ENCODE measurements at places on chromosomes 2 and 18.

DNA sequence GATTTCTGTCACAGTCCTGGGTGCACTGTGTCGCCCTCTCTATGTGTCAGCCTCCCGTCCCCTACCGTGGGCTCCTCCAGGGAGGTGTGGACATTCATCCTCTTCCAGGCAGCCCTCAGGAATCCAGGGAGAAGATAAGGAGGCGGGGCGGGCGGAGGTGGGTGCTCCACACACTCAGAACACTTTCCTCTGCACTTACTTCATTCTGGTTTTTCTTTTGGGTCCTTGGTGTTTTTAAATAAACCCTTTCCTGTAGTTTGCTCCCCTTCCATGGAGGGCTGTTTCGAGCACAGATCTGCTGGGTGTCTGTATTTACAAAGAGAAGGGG, 183.9 kb downstream of the FAM210A start:
- no peak for DNase-seq

DNA sequence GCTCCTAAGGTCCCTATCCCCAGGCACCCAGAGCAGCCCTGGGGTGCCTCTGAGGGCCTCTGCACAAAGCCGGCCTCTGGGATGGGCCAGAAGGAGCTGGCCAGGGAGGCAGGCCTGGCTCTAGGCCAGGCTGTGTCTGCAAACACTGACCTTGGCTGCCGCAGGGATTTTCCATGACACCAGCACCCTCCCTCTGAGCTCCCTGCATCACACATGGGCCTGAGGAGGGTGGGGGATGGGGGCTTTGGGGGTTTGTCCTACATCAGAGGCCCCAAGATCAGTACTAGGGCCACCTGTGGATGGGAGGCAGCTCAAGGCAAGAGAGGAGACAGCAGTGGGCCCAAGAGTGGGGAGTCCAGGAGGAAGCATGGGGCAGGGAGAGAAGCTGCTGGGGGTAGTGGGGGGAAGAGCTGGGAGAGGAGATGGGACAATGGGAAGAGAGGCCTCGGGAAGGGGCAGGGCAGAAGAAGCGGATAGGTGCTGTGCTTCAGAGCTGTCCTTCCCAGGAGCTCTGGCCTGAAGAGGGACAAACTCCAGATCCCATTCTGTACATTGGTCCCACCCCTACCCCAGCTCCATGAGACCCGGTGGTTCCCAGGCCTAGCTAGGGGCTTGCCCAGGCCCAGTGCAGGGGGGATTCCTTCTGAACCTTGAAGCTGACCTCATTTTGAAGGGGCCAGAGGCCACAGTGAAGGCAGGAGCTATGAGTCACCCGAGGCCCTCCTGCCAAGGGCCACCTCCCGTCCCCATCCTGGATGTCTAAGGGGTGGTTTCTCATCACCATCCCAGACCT, 28.0 kb downstream of the KCNK3 start:
- no peak for DNase-seq

DNA sequence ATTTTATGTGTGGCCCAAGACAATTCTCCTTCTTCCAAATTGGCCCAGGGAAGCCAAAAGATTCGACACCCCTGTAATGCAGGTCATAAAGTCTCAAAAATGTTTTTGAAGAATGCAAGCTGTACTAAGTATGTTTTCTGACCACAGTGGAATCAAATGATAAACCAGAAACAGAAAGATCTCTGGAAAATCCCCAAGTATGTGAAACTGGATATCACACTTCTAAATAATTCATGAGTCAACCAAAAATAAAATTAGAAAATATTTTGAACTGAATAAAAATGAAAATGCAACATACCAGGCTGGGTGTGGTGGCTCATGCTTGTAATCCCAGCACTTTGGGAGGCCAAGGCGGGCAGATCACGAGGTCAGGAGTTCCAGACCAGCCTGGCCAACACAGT, 34.1 kb upstream of the UBE2F start:
- no peak for DNase-seq

- no peak for DNase-seq
Observed at GRCh38 chr2:36337354-36337753, 18.2 kb upstream of the CRIM1 start.

GRCh38 chr18:4638680-4639079, 183.6 kb upstream of the DLGAP1 start:
- DNase-seq, result no peak

DNA sequence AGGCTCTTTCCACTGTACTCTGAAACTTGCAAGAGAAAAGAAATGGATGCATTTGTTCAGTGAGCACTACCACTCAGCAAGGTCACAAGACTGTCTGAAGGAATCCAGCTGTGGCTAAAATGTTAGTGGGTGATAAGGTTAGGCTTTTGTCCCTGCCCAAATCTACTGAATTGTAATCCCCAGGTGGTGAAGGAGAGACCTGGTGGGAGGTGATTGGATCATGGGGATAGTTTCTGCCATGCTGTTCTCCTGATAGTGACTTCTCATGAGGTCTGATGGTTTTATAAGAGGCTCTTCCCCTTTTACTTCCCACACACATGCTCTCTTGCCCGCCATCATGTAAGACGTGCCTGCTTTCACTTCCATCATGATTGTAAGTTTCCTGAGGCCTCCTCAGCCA, 68.2 kb downstream of the ZNF385B start:
- DNase-seq, result no peak

DNA sequence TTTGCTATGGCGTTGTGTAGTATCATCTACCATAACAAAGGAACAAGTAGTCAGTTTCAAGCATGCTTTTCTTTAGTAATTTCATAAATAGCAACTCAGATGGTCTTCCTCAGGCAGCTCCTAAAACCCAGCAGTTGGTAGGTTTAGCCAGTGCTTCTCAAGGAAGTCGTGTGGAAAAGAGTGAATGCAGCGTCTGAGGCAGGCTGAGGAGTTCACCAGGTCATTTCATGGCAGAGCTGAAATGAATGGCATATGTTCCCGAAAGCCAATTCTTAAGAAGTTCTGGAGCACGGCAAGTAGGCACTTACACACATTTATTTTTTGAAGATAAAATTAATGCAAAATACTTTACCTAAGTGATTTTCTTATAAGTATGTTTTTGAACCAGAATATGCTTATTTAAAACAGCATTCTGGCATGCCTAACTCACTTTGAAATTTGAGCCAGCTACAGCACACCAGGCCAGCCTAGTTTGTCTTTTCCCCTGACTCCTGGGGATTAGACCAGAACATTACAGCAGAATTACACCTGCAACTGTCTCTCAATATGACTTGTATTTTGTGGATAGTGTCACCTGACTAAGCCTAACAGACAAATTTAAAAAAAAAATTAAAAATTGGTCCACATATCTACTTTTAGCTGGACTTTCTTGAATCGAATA, 62.2 kb downstream of the OSBPL6 start:
- DNase-seq, result no peak

- DNase-seq, result no peak
Observed at GRCh38 chr2:167144179-167144898, 256.1 kb downstream of the XIRP2 start.

GRCh38 chr2:96408616-96409015, 73.0 kb downstream of the NCAPH start:
- DNase-seq, result no peak

DNA sequence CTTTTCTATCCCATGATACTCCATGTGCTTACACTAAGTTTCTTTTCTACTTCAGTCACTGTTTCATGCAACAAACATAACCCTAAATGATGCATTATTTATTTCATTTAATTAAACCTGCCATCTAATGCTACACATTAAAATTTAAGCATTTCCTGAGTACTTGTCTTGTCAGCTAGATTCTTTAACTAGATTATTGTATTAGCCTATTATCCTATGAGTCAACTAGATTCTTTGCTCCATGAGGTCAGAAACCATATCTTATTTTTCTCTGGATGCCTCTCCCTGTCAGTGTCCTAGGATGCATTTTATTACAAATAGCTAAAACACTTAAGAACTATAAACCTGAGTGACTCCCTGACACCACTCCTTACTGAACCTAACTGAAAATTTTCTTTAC, 652.4 kb downstream of the SLC4A3 start:
- no peak for DNase-seq

GRCh38 chr2:237806334-237806733, 7.8 kb downstream of the RBM44 start:
- no peak for DNase-seq

- DNase-seq, result no peak
Observed at GRCh38 chr18:36085195-36085594, 17.8 kb upstream of the RPRD1A start.

- no peak for DNase-seq
Observed at GRCh38 chr2:152134488-152135280, 35.8 kb upstream of the CACNB4 start.

GRCh38 chr2:169659320-169659719, 34.9 kb downstream of the CFAP210 start:
- no peak for DNase-seq

- no peak for DNase-seq
Observed at GRCh38 chr2:24253303-24253919, 78.6 kb downstream of the FAM228A start.

GRCh38 chr2:234348081-234348480, 148.8 kb downstream of the ARL4C start:
- no peak for DNase-seq

DNA sequence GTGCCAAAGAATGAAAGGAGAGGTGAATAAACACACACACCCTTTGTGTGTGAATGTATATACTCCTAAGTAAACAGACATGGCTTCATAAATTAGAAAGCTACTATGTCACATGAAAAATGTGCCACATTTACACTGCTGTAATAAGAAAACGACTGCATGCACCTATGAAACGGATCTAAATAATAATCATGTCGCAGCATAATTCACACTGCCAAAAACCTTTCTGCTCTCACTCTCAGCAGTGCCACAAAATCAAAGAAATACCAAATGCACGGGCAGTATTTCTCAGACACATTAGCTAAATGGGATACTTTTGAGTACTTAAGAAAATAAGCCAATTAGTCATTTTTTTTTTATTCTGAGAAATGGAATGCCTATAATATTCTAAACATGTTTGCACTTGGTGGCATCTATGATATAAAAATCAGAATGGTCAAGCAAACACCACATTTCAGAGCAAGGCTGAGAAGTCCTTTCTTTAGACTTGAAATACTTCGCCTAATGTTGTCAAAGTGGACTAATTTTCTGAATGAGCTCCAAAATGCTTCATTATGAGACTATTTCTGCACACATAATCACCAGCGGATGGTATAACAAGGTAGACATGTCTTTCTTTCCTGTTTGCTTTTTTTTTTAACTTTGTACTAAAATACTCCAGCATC, 6.6 kb downstream of the BCL11A start:
- no peak for DNase-seq

- no peak for DNase-seq
Observed at GRCh38 chr2:54755641-54756326, 32.3 kb downstream of the EML6 start.

DNA sequence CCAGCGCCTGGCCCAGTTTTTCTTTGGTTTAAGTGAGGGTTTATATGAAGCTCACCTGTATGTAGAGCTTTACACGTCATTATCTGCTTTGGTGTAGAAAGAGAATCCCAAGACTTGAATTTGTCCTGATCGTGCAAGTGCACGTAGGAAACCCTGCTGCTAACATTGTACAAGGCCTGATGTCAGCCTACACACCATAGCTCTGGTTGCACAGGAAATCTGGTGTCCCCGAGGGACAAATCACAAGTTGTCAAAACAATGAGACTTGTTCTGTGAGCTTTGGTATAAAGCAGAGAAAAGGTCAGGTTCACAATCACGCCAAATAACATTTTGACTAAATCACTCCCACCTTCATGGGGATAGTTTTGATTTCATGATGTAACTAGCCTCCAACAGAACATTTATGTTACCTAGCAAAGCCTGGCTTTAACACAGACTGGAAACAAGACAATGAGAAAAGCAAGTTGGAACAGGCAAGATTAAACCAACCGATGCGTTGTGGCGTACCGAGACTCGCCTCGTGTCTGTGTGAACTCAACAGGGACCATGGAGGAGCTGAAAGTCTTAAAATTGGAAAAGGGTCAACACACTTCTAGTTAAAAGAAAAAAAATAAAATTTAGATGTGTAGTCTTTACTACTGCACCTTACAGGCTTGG, 41.4 kb downstream of the ZAP70 start:
- no peak for DNase-seq

DNA sequence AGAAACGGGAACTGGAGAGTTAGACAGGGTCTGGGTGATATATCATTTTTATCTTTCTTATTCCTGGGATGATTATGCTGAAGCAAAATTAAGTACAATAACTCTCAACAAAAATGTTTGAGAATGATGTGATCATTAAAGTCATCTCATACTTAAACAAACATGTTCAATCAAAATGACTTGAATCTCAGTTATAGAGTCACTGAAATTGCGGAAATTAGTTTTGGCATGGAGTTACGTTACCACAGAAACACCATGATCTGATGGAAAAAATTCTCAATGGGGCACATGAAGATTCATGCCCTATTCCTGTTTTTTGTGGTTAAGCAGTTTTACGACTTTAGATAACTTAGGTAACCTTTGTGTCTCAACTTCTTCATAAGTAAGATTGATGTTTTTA, 757.7 kb downstream of the EPHA4 start:
- DNase-seq, result no peak

DNA sequence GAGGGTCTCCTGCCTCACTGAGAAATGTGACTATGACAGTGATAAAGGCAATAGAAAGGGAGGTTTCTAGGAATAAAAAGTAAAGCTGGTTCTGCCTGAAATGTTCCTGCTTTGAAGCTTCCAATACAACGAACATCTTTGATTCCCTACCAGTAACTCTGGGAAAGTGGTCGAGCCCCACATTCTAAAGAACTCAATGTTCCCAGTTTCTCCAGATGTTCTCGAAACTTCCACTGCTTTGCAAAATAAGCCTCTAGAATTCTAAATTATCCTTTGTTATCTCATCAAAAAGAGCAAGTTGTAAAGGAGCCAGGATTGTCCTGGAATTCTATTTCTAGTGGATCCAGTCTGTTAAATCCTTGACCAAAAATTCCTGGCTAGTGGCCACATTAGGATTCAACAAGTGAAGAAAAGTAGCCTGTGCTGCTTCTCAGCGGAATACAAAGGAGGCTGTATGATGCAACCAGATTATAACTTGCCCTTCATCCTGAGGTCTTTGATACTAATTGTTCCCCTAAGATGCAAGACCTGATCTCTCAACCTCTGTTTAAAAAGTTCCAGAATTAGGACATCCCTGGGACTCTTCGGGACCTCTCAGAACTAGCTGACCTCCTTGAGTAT, 8.4 kb downstream of the SCN7A start:
- DNase-seq, result no peak

GRCh38 chr2:233360771-233361176, 6.5 kb downstream of the DGKD start:
- DNase-seq, result no peak

DNA sequence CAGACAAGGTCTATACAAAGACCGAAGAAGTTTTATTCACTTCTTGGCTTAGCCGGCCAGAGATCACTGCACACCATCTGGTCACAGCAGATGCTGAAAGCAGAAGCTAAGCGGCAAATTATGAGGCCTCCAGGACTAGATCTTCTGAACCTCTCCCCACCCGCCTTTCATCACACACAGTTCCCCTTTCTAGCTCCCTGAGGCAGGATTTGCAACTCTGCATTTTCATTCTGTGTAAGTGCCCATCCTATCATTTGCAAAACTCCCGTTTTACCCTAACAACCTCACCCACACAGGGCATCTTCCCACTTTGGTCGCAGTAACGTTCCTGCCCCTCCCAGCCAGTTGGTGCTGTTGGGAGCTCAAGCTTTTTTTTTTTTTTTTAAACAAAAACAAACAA, 3.1 kb upstream of the MOB1A start:
- no peak for DNase-seq

GRCh38 chr2:181066333-181066732, 85.9 kb downstream of the UBE2E3 start:
- DNase-seq, result no peak
